ENCODE measurements at places on chromosomes 6 and 20.

- DNase-seq: no peak
Measured at GRCh38 chr6:110183292-110183885, 3.2 kb downstream of the CDC40 start.

GRCh38 chr6:151876122-151876521, 68.6 kb downstream of the ESR1 start:
- DNase-seq: no peak

DNA sequence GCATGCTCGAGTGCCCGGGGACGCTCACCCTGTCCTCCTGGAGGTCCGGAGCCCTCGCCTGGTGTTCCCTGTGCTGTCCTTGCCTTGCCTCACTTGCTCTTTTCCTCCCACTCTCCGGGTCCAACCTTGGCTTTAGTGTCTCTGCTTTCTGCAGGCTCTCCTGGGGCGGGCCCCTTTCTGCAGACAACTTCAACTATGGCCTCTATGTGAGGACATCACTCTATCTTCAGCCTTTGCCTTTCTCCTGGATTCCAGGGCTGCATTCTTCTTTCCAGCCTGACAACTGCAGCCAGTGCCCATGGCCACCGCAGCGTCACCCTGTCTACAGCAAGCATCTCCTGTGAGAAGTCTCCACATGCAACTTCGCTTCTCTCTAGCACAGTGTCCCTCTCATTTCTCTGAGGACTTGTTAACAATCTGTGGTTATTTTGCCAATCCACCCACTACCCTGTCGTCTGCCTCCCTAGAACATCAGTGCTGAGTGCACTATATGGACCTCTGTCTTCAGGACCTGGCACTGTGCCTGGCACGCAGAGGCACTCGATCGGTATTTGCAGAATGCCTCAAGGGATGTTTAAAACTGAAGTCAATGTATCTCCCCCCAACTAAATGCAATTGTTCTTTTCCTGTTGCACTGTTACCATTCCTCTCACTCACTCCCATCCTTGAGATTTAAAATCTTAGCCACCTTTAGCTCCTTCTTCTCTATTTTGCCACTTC, 35.9 kb downstream of the FOXC1 start:
- no peak for DNase-seq

- no peak for DNase-seq
Measured at GRCh38 chr20:59032713-59033059, 551 bp upstream of the ATP5F1E start.

DNA sequence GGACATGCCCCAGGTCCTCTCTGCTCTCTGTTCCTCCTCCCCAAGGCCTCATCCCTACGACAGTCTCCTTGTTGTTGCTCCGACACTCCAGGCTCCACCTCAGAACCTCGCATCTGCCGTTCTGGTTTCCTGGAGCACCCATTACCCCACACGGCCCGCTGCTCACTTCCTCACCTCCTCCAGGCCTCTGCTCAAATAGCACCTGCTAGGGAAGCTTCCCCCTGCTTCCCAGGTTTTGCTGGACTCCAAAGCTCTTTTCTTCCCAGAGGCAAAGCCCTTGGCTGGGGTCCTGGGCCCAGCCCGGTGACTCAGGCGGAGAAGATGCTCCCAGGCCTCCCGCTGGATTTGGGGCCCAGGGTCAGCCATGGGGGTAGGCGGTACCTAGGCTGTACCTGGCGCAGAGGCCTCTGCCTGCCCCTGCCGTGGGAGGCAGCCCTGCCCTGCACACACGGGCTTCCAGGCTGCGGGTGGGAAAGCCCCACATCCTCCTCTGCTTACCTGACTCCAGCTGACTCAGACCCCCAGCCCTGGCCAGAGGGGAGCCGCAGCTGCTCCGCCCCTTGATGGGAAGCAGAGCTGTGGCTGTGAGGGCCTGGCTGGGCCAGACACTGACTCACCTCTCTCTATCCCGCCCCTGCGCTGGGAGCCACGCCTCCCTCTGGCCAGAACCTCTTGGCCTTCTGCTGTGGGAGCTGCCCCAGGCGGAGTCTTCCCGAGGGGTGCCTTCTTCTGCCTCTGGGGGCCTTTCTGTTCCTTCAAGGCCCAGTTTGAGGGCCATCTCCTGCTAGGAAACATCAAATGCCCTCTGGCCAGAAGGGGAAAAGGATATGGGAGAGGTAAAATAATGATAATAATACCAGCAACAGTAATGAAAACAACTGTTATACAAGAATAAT, 130.5 kb downstream of the CEBPB start:
- peak; percentile 82 for DNase-seq

- DNase-seq: no peak
Measured at GRCh38 chr6:95742767-95743289, 165.5 kb downstream of the MANEA start.

DNA sequence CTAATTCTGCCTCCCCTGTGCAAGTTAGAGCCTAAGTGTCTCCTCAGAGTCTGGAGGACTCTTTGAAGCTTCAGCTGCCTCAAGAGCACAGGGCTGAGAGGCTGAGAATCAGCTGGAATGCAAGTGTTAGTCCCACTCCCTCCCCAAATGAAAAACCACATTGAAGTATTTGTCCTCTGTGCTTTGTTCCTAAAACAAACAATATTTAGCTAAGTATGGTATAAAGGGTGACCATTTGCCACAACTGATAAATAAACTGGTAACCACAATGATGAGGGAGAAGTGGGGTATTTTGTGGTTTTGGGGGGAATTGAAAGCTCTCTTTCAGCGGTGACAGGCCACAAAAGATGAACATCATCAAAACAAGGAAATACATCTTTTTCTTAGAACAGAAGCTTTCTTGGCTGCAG, 91.7 kb upstream of the HDDC2 start:
- no peak for DNase-seq
